CD4-positive, alpha-beta memory T cell (primary cell): ENCODE measurements at places on chromosomes 1 and 21. TPM values are rescaled to one million over a fixed set of nuclear protein-coding genes. Genes with fewer than 3 reads are reported as not detected.

ASPM gene
- 0.38 TPM for total RNA-seq

LCE4A gene
- not detected for total RNA-seq

COL9A2 gene
- 2.1 TPM for total RNA-seq

PGBD5 gene
- total RNA-seq, result not detected

IVL gene
- not detected for total RNA-seq

PLD5 gene
- total RNA-seq, result not detected

A3GALT2 gene
- total RNA-seq, result not detected

OR2T2 gene
- not detected for total RNA-seq

TNFRSF18 gene
- 8.6 TPM for total RNA-seq

DAB1 gene
- total RNA-seq, result 1.5 TPM

PPT1 gene
- total RNA-seq, result 64.8 TPM

DNTTIP2 gene
- total RNA-seq, result 75.4 TPM

S100A7 gene
- total RNA-seq, result not detected

DNA sequence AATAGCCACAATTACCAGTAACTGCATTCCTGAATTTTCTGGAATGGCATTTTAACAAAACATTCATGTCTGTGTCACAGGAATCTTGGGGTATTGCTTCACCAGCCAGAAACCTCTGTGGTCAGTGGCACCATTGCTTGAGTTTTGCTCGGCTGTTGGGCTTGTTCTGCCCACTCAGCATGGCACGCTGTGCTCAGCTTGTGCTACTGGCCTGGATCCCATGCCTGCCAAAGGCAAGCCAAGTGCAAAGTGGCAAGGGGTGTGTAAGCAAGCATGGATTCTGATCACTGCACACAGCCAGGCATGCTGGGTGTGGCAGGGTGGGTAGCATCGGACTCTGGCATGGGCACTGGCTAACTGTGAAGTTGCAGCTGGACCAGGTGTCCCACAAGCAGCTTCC lies 1150.9 kb downstream of the MRPL39 start:
- no peak for DNase-seq
- H3K27me3 ChIP-seq, result no peaks in the 10 kb centered on the region
- H3K4me3 ChIP-seq, result no peak overlapping the region
- H3K27ac ChIP-seq, result no peak overlapping the region

DNA sequence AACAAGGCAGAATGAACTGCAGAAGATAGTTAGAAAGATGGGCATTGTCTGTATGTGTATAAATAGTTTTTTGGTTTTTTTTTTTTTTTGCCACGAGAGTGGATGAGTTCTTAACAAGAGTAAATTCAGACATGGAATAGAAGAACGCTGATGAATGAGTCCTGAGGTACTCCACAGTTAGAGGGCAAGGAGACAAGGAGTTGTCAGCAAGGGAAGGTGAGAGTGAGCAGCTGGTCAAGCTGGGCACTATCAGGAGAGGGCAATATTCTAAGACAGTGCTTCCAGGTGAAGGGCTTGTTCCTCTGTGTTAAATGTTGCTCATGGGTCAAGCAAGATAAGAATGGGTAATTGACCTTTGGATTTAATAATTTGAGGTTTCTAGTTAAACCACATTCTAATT lies 138.6 kb upstream of the FAM78B start:
- no peaks in the 10 kb centered on the region for H3K36me3 ChIP-seq
- no peak for DNase-seq
- no peaks in the 10 kb centered on the region for H3K27me3 ChIP-seq
- no peak overlapping the region for H3K27ac ChIP-seq

GRCh38 chr1:211345719-211346118 lies 19.1 kb downstream of the TRAF5 start:
- H3K36me3 ChIP-seq, result no peaks in the 10 kb centered on the region
- no peaks in the 10 kb centered on the region for H3K27me3 ChIP-seq
- H3K27ac ChIP-seq, result no peak overlapping the region
- no peak overlapping the region for H3K4me3 ChIP-seq
- peaks cover 94% of the 10 kb centered on the region for H3K4me1 ChIP-seq
- no peak for DNase-seq

GRCh38 chr1:94326329-94326728 lies 88.9 kb upstream of the ARHGAP29 start:
- no peaks in the 10 kb centered on the region for H3K36me3 ChIP-seq
- no peaks in the 10 kb centered on the region for H3K4me1 ChIP-seq
- no peak overlapping the region for H3K27ac ChIP-seq

DNA sequence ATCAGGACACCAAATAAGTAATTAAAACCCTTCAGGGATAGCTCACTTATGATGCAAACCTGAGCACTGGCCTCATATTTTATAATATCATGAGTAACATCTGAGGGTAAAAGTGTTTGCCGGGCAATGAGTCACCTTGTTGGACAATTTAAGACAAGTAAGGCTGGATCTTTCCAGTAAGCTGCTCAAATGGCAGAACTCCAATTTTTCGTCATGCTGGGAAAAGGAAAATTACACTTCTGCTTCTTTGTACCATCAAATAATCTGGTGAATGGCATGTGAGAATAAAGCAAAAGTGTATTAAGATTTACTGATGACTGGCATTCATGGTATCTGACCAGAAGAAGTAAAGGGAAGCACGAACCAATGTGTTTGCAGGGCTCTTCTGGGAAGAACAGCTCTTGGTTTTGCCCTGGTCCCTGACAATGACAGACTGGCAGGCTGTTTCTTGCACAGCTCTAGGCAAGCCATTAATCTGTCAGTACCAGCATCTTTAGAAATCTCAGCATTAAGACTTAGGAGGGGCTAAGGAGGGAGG lies 392.2 kb downstream of the VAV3 start:
- H3K4me3 ChIP-seq, result no peak overlapping the region
- H3K36me3 ChIP-seq, result no peaks in the 10 kb centered on the region
- no peaks in the 10 kb centered on the region for H3K27me3 ChIP-seq
- H3K27ac ChIP-seq, result no peak overlapping the region
- H3K4me1 ChIP-seq, result no peaks in the 10 kb centered on the region
- DNase-seq, result no peak

DNA sequence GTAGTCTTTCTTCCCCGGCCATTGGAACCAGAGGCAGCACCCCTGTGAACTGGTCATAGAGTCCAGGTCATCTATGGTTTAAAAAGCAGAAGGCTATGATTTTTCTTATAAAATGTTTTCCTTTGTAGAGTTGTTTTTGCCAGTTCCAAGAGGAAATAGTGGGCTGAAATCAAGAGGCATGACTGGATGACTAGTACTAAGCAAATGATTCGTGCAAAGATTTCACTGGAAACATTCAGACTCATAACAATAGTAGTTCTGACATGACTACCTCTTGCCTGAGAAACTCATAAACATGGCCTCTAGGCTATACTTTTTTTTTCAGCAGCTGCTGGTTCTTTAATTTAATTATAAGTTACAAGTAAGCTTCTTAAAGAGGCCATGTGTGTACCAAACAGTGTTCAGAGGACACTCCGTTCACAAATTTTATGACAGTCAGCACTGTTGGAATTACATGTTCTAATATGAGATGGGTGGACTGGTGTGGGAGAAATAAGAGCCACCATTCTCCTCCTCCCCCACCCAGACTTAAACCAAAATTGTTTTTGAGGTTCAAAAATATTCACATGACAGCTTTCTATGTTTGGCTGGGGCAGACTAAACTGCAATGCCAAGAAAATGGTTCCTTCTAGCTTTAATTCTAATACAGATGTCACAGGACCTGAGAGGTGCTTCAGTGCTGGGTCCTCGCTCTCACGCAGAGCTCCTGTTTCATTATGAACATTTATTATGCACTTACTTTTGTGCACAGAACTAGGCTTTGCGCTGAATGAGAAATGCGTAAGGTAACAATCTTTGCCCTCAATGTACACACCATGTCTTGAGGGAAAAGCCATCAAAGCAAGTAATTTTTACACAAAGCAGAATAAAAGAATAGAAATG lies 147.5 kb downstream of the ZC3H11B start:
- no peak overlapping the region for H3K4me3 ChIP-seq
- no peak overlapping the region for H3K27ac ChIP-seq
- DNase-seq, result no peak
- H3K36me3 ChIP-seq, result no peaks in the 10 kb centered on the region
- no peaks in the 10 kb centered on the region for H3K27me3 ChIP-seq

- no peaks in the 10 kb centered on the region for H3K27me3 ChIP-seq
- peaks cover 27% of the 10 kb centered on the region for H3K36me3 ChIP-seq
- H3K4me3 ChIP-seq, result no peak overlapping the region
- DNase-seq, result no peak
- no peak overlapping the region for H3K27ac ChIP-seq
- peaks cover 97% of the 10 kb centered on the region for H3K4me1 ChIP-seq
Measured at GRCh38 chr1:100360790-100361510, 8.6 kb downstream of the CDC14A start.

GRCh38 chr1:151854658-151855057 lies 1.1 kb upstream of the THEM5 start:
- no peaks in the 10 kb centered on the region for H3K27me3 ChIP-seq
- no peak for DNase-seq
- H3K4me1 ChIP-seq, result no peaks in the 10 kb centered on the region
- H3K36me3 ChIP-seq, result no peaks in the 10 kb centered on the region
- H3K4me3 ChIP-seq, result no peak overlapping the region

GRCh38 chr1:60958001-60958400 lies 124.4 kb upstream of the NFIA start:
- H3K4me1 ChIP-seq, result no peaks in the 10 kb centered on the region
- no peak for DNase-seq
- no peaks in the 10 kb centered on the region for H3K36me3 ChIP-seq
- H3K4me3 ChIP-seq, result no peak overlapping the region

DNA sequence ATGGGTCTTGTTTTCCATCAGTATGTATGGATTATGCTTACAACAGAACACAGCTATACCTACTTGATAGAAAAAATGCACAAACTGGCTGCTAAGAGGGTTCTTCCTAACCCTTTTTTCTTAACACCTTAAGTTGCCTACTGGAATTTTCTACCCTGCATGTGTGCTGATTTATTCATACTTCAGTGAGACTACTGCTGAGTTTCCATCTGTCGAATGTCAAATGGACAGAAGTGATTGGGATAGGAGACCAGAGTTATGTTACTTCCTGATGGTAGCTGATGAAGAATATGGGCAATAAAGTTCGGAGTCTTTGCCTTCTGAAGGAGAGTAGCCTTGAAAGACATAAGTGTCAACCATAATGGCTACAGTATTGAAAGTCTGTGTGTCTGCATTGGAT lies 6.5 kb upstream of the DNM3 start:
- H3K4me1 ChIP-seq, result no peaks in the 10 kb centered on the region
- H3K27ac ChIP-seq, result no peak overlapping the region
- no peak for DNase-seq
- no peaks in the 10 kb centered on the region for H3K36me3 ChIP-seq
- no peak overlapping the region for H3K4me3 ChIP-seq

- H3K27me3 ChIP-seq, result no peaks in the 10 kb centered on the region
- H3K36me3 ChIP-seq, result no peaks in the 10 kb centered on the region
- H3K4me3 ChIP-seq, result no peak overlapping the region
- no peak for DNase-seq
- no peaks in the 10 kb centered on the region for H3K4me1 ChIP-seq
Measured at GRCh38 chr1:237910834-237911233, 20.1 kb upstream of the ZP4 start.

GRCh38 chr1:177960939-177961622 lies 8.8 kb downstream of the SEC16B start:
- no peak for DNase-seq
- H3K4me3 ChIP-seq, result no peak overlapping the region
- H3K36me3 ChIP-seq, result no peaks in the 10 kb centered on the region
- no peaks in the 10 kb centered on the region for H3K4me1 ChIP-seq

- peaks cover 10% of the 10 kb centered on the region for H3K27me3 ChIP-seq
- no peak for DNase-seq
- no peak overlapping the region for H3K27ac ChIP-seq
- no peak overlapping the region for H3K4me3 ChIP-seq
- H3K4me1 ChIP-seq, result no peaks in the 10 kb centered on the region
Measured at GRCh38 chr21:41504030-41504429, 3.9 kb downstream of the TMPRSS2 start.

- no peak overlapping the region for H3K4me3 ChIP-seq
- no peak for DNase-seq
- H3K36me3 ChIP-seq, result no peaks in the 10 kb centered on the region
- peaks cover 11% of the 10 kb centered on the region for H3K4me1 ChIP-seq
- H3K27me3 ChIP-seq, result no peaks in the 10 kb centered on the region
Measured at GRCh38 chr21:31265366-31266013, 78.6 kb downstream of the TIAM1 start.

DNA sequence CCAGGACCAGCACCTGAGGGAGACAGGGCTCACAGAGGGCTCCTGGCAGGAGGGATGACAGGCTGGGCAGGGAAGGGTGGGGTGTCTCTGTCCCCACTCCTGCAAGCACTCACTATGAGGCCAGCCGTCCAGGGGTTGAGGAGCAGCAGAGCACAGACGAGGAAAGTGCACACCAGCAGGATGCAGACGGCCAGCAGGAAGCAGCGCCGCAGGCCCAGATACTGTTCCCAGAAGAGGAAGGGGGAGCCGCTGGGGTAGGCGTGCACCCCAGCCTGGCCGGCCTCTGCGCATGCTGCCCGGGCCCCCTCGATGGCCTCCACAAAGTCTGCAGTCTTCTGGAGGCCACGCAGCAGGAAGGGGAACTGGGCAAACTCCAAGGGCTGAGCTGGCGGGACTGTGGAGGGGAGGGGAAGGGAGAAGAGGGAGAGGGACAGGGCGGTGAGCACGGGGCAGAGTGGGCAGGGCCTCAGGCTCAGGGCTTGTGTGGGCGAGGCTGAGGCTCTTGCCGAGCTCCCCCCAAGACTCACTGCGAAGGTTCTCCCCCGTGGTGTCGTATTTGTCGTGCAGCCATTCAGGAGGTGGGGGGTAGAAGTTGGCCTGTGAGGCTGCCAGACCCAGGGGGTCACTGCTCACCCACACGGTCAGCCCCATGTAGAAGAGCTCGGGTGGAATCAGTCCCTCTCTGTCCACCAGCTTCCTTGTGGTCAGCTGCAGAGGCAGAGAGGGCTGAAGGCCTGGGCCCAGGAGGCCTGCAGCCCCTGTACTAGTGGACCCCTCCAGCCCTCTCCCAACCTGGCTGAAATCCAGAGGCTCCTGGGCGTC lies 16.5 kb downstream of the PTCH2 start:
- H3K4me1 ChIP-seq, result no peaks in the 10 kb centered on the region
- no peaks in the 10 kb centered on the region for H3K36me3 ChIP-seq
- DNase-seq, result no peak
- no peak overlapping the region for H3K4me3 ChIP-seq
- H3K27ac ChIP-seq, result no peak overlapping the region

- H3K36me3 ChIP-seq, result no peaks in the 10 kb centered on the region
- no peak for DNase-seq
- no peaks in the 10 kb centered on the region for H3K4me1 ChIP-seq
- no peaks in the 10 kb centered on the region for H3K27me3 ChIP-seq
- H3K27ac ChIP-seq, result no peak overlapping the region
Measured at GRCh38 chr1:182978151-182978853, 25.3 kb upstream of the SHCBP1L start.
